NCI-H1048 (cell line): ENCODE measurements at places on chromosomes 16 and 17.

DNA sequence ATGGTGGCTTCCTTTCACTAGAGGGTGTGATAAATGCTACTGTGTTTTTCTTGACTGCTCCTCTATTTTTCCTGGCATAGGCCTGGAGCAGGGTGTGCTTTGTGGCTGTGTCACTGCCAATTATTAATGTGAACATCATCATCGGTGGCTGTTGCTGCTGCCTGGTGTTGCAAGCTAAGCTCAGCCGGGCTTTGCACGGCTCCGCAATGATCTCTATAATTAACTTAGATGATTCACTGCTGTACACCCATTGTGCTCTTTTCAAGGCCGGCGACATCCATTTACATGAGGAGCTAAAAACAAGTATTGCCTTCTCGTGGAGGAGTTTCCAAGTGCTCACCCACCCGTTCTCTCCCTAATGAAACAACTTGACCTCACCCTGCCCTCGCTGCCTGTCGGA, 160.1 kb upstream of the IRX3 start:
- no peak for DNase-seq

DNA sequence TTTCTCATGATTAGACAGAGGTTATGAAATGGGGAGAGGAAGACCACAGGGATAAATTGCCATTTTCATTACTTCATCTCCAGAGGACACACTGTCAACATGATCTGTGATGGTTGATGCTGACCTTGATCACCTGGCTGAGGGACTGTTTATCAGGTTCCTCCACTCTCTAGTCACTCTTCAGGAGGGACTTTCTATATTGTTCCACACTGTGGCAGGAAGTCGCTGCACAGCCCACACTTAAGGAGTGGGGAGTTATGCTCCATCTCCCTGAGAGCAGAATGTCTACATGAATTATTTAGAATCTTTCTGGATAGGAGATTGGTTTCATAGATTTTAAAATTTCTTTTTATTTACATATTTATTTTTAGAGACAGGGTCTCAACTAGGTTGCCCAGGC, 46.7 kb downstream of the CYB5B start:
- DNase-seq, result no peak

DNA sequence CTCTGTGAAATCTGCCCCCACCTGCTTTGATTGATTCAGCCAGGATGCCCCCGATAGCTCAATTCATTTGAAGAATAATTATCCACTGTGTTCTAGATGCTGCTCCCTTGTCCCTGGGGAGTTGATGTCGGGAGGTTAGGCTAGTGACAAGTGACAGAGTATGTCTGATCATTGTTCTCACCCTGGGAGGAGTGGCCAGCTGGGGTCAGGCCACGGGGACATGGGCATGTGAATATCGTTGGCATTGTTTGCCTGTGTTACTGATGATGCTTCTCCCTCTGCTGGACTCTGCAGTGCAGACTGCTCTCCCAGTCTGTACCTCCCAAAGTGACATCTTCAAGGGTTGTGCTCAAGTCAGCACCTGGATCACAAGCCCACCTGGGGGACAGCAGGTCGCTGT, 89.9 kb upstream of the C16orf82 start:
- no peak for DNase-seq

- no peak for DNase-seq
Observed at GRCh38 chr17:17052462-17053221, 10.4 kb downstream of the MPRIP start.

DNA sequence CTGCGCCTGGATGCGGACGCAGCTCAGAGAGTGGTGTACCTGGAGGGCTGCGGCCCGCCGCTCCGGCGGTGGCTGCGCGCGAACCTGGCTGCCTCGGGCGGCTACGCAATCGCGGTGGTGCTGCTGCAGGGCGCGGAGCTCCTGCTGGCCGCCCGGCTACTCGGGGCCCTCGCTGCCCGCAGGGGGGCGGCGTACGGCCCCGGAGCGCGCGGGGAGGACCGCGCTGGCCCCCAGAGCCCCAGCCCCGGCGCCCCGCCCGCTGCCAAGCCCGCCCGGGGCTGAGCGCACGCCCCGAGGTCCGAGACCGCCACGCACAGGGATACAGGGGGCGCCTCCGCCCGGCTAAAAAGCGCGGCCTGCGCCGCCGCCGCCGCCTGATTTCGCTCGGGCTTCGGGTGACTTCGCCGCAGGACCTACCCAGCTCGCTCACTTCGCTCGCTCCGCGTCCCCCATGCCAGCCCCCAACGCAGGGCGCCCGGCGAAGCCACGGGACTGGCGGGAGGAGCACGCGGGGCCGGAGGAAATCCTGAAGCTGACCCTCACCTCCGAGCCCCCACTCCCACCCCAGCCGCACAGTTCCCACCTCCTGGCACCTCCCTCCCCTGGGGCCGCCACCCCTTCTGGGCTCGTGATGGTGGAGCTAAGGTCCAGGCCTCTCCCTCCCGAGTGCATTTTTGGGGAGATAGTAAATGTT, 8.2 kb downstream of the PDE6G start:
- DNase-seq, result no peak

- no peak for DNase-seq
Observed at GRCh38 chr16:22728167-22728836, 85.7 kb upstream of the HS3ST2 start.

DNA sequence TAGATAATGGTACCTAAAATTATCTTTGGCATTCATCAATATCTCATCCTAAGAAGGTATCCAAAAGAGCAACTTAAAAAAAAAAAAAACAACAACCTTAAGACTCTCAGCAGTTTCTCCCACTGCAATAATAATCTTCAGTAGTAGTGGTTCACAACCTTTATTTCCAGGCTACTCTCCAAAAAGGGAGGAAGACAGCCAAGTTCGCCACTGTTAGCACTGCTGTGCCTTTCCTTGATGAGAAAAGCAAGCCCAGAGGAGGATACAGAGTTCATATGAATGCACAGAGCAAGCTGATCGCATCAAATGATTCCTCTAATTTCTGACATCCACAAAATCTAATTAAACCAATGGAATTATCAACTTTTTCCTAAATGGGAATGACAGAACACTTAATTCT, 199.4 kb downstream of the AATF start:
- DNase-seq, result no peak

- DNase-seq, result no peak
Observed at GRCh38 chr17:44541884-44542581, 15.3 kb upstream of the FZD2 start.

DNA sequence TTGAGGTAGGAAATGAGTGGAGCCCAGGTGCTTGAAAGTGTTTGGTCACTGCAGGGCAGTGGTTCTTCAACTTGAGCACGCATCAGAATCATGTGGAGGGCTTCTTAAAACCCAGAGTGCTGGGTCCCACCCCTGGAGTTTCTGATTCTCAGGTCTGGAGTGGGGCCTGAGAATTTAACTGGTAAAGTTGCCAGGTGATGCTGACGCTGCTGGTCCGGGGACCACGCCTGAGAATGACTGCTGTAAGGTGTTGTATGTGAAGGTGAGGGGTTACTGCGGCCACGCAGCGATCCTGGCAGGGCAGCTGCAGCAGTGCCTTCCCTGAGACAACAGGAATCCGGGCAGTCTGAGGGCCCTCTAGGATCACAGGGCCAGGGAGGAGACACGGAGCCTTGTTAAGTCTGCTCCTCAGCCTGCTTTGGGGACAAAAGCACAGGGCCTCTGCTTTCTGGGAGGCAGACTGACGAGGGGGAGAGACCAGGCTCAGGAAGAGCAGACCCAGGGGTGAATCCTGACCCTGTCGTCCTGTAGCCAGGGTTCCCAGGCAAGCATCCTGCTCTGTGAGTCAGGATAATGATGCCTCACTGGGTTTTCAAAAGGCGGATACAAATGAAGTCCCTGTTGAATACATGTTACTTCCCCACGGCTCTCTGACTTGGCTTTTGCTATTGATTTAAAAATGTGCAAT, 16.2 kb downstream of the CCDC42 start:
- DNase-seq, result no peak
